Stimulated activated CD4-positive, alpha-beta T cell treated with anti-CD3 and anti-CD28 coated beads, Interleukin-1b, Interleukin-23, amount 100 ng/mL, for 1 hour (primary cell): ENCODE measurements at places on chromosomes 13 and 19.
A peak's percentile ranks its signal among the peaks of the same experiment; 100 is the strongest.

- no peak for DNase-seq
Measured at GRCh38 chr13:99971576-99972189, at the start of gene ZIC5. TSS of gene ZIC5 (minus strand) at chr13:99971767. CDS start at chr13:99971603, 164 bp downstream.

DNA sequence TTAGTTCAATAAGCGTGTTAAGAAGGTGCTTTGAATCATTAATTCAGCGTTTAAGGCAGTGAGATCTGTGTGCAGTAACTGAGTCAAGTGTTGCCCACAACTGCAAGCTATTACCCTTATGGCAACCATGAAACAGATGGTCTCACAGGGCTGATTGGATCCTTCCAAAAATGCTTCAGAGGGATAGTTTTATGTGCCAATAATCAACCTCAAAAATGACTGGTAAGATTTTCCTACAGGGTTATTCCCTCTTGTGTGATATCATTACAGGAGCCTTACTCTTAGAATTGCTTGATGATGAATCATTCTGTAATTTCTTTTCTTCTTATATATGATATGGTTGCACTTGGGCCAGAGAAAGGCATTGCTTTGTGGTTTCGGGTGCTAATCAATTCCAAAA lies 1299.2 kb upstream of the ATXN8OS start:
- DNase-seq: no peak

DNA sequence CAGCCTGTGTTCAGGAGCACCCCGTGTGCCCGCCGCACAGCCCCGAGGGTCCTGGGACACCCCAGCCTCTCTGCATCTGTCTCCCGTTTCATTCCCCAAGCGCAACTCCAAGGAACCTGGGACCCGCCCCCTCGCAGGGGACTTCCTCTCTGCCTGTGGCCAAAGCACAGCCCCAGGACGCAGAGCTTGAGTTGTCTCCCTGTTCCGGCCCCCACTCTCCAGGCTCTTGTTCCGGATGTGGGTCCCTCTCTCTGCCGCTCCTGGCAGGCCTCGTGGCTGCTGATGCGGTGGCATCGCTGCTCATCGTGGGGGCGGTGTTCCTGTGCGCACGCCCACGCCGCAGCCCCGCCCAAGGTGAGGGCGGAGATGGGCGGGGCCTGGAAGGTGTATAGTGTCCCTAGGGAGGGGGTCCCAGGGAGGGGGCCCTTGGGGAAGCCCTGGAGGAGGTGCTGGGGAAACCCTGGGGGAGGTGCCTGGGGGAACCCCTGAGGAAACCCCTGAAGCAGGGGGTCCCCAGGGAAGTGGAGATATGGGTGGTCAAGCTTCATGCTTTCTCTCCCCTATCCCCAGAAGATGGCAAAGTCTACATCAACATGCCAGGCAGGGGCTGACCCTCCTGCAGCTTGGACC lies 1.3 kb downstream of the HCST start:
- DNase-seq: peak; percentile 68

- DNase-seq: no peak
Measured at GRCh38 chr13:47796816-47797215, 204.3 kb downstream of the SUCLA2 start.

- no peak for DNase-seq
Measured at GRCh38 chr13:22086597-22087330, 415.9 kb downstream of the FGF9 start.

- no peak for DNase-seq
Measured at GRCh38 chr13:40170091-40170490, 496.4 kb downstream of the FOXO1 start.

DNA sequence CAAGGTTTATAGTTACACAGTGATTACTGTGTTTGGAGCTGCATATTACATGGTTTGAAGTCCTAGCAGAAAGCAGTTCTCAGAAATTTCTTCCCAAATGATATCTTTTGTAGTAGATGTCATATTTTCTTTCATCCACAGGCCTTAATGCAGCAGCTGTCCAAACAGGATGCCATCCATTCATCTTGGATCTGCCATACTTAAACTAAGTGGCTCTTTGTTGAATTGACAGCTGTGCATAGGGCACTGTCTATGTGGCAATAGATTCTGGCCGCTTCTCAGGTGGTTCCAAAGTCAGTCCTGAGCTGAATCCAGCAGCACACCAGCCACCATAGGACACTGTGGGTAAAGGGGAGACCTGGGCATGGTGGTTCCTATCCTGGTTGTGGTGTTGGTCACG lies 41.6 kb upstream of the SPRY2 start:
- no peak for DNase-seq

- no peak for DNase-seq
Measured at GRCh38 chr19:5231857-5232678, 108.5 kb downstream of the PTPRS start.

- no peak for DNase-seq
Measured at GRCh38 chr13:53560556-53560955, 531.9 kb downstream of the OLFM4 start.

GRCh38 chr13:102798581-102799425 lies at the start of the genes BIVM and POGLUT2:
TSS of gene BIVM (plus strand) at chr13:102799119. CDS start at chr13:102807268, 8,149 bp downstream.
TSS of gene POGLUT2 (minus strand) at chr13:102798976. CDS start at chr13:102798670, 306 bp downstream.
- DNase-seq: no peak

GRCh38 chr13:45167611-45168554 lies 33.0 kb downstream of the KCTD4 start:
- DNase-seq: no peak

GRCh38 chr19:44816301-44816700 lies 7.4 kb downstream of the BCAM start:
- DNase-seq: no peak

DNA sequence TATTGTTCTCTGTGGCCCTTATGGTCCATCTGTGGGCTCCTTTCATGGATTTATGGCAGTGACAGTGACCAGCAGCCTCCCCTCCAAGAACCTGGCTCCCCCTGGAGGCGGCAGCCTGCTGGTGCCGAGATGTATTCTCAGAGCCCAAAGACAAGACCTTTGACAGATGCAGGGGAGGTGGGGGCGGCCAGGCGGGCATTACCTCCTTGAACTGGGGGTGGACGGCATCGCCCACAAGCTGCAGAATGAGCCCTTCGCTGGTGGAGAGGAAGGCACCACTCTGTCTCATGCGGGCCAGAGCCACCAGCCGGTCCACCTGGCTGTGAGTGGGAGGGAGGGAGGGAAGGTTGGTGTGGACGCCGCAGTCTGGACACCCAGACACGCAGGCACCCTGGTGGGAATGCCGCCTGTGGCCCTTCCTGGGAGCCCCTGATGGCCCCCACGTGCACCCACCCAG lies 6.6 kb downstream of the ISOC2 start:
- DNase-seq: no peak

DNA sequence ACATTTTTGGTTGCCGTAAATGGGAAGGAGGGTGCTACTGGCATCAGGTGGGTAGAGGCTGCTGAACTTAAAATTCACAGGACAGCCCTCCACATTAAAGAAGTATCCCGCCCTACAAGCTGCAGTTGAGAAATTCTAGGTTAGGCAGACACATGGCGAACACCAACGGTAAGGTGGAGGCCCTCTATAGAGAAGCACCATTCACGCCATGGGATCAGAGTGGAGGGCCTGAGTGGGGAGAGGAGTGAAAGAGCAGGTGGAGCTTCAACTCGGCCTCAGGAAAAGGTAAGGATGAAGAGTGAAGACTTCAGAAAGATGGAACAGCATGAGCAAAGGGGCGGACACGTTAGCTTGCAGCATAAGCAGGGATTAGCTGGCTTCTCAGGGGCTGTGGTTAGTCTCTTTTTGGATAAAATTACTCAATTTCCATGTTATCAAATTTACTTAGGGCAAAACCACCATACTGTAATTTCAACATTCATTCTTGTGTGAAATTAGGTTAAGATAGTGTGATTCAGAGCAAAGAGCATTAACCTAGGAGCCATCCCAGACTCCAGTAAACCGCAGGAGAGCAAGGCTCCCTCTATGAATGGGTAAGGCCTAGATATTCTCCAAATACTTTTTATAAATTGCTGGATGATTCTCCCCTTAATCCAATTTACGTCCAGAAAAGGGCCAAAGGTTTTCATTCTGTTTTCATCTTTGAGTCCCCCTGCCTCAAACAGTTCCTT lies 1.2 kb downstream of the EEF1AKMT1 start:
- DNase-seq: no peak

- DNase-seq: no peak
Measured at GRCh38 chr13:50936679-50937078, 27.1 kb downstream of the RNASEH2B start.

DNA sequence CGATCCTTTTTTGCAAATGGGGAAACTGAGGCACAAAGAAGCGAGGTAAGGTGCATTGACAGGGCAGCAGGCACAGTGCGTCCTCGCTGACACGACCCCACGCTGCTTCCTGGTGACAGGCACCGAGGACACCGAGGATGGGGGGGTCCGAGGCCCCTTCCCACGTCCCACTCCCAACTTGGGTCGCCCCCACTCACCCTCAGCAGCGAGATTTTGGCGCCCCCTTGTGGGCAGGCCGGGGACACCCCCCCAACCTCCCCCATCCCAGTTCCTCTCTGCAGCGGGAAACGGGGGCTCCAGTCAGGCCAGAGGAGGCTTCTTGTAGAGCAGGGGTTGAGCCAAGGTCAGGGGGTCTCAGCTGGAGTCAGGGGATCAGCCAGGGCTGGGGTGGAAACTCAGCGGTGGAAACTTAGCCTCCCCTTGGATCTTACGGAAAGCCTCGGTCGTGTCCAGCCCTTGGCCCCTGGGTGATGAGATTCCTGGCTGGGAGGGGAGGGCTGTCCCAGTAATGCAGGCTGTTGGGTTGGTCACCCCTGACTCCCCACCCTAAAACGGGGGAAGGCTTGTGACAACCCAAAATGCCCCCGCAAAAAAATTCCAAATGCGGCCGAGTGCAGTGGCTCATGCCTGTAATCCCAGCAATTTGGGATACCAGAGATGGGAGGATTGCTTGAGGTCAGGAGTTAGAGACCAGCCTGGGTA lies 8.2 kb downstream of the SMIM24 start:
- DNase-seq: no peak

GRCh38 chr13:29936956-29937355 lies 86.5 kb upstream of the UBL3 start:
- no peak for DNase-seq

DNA sequence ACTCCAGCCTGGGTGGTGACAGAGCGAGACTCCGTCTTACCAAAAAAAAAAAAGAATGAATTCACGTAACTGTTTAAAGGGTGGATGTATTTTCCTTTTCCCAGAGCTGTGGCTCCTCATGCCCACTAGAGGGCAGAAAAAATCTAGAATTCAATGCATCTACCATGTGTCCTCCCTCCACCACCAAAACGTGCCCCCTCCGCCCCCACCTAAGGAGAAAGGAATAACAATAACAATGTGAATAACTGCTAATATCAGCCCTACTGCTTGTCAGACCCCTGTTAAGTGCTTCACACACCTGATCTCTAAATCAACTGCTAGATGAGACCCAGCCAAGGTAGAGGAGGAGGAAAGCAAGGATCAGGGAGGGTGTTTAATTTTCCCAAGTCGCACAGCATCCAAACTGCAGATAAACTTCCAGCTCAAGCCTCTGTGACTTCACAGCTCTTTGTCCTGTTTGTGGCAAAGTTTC lies 20.2 kb upstream of the PNMA8B start:
- no peak for DNase-seq

DNA sequence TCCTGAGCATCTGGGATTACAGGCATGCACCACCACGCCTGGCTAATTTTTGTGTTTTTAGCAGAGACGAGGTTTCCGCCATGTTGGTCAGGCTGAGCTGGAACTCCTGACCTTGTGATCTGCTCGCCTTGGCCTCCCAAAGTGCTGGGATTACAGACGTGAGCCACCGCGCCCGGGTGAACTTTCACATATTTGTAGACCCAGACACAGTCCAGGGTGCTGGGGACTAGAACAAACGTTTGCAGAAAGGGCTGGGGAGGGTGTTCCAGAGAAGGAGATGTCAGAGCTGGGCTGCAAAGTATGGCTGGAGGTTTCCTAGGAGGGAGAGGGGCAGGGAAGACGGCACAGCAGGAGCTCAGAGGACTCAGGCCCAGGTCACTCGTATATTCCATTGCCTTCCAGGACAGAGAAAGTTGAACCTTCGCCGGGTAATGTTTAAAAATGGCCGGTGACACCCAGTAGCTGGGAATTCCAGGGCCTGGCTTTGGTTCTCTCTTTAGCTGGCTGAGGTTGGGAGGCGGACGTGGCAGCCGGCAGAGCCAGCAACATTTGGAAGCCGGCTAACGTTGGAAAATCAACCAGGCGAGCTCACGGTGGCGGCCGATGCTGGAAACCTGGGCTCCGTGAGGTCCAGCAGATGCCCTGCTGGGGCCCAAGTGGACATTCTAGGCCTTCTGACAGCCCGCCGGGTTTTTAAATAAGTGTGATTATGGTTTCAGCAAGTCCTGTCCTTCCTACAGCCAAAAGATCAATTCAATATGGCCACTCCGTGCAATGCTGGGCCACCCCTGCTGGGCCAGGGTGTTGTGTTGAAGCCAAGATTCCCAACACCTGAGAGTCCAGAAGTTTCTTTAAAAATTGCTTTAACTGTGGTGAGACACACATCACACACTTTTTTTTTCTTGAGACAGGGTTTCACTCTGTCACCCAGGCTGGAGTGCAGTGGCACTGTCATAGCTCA lies 41.5 kb downstream of the NFIC start:
- DNase-seq: no peak

- no peak for DNase-seq
Measured at GRCh38 chr13:42064966-42065365, 16.5 kb downstream of the DGKH start.

GRCh38 chr19:17183858-17184321 lies 31.3 kb upstream of the USE1 start:
- no peak for DNase-seq

DNA sequence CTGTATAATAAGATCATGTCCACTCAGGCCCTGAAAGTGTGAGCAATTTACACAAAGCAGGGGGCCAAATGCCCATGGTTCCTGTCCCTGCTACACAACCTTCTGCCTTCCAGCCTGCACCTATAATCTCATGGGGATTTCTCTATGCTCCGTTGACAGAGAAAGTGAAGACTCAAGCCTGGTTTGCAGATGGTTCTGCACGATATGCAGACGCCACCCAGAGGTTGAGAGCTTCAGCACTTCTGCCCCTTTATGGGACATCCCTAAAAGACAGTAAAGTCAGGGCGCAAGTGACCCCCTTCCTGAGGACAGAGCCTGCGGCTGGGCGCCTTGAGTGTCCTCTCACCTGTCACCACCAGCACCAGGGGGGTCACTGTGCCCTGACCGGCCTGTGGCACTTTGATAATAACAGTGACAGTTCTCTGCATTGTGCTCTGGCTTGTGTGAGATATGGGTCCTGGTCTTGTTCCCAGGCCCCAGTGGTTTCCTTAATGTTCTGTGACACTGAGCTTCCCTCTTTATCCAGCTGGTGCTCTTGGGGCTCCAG lies 15.1 kb downstream of the LILRA5 start:
- no peak for DNase-seq

GRCh38 chr19:46985542-46986415 lies 33.9 kb upstream of the NPAS1 start:
- no peak for DNase-seq

- DNase-seq: peak; percentile 95
Measured at GRCh38 chr19:15555759-15556633, 47.7 kb downstream of the CYP4F22 start.

GRCh38 chr13:100722517-100722916 lies 47.9 kb upstream of the TMTC4 start:
- DNase-seq: no peak

- DNase-seq: no peak
Measured at GRCh38 chr13:81017513-81018152, 676.7 kb upstream of the SPRY2 start.

DNA sequence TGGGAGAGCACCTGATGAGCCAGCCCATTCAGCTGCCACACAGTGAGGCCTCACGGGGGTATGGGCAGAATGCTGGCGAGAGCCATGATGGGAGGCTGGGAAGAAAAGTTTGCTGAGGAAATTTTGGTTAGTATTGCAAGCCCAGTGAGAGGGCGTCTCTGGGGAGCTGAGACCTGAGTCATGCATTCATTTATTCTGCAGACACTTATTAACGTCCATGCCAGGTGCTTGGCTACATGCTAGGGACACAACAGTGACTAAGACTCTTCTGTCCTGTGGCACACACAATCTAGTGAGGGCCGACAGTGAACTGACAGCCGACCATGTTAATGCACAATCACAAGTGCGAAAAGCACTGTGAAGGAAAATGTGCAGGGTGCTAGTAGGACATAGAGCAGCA lies 27.2 kb downstream of the WDR62 start:
- no peak for DNase-seq
